ENCODE measurements at places on chromosomes 6 and 20.

GRCh38 chr6:148507774-148508173 lies 165.1 kb downstream of the SASH1 start:
- no peak for DNase-seq

DNA sequence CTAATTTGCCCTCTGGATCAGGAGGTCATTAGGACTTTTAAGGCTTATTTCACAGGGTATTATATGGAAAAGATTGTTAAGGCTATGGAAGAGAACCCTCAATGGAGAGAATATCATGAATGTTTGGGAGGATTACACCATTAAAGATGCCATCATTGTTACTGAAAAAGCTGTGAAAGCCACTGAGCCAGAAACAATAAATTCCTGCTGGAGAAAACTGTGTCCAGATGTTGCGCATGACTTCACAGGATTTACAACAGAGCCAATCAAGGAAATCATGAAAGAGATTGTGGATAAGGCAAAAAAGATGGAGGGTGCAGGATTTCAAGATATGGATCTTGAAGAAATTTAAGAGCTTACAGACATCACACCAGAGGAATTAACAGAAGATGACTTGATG lies 798.3 kb upstream of the SLC35B3 start:
- peak; percentile 19 for DNase-seq

DNA sequence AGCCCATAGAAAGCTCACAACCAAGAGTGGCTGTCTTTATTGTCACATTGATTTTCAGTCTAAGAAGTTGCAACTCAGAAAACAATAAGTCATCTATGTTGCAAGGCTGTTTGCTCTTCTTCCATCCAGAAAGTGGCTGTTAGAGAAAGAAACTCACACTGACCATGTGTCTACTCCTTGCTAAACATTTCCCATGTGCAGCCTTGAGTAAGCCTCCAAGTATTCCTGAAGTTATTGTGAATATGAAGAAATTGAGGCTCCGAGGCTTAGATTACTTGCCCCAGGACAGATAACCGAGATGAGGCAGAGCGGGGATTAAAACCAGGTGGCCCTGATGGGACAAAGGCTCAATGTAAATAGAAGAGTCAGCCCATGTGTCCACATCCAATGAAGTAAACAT lies 105.0 kb downstream of the SPTLC3 start:
- DNase-seq = no peak

GRCh38 chr20:46709459-46710152 lies at the start of gene SLC2A10:
Gene SLC2A10 (plus strand): TSS chr20:46709649. CDS start chr20:46709737, 88 bp downstream.
- no peak for DNase-seq

- no peak for DNase-seq
Measured at GRCh38 chr6:2396846-2397630, 151.6 kb upstream of the GMDS start.

DNA sequence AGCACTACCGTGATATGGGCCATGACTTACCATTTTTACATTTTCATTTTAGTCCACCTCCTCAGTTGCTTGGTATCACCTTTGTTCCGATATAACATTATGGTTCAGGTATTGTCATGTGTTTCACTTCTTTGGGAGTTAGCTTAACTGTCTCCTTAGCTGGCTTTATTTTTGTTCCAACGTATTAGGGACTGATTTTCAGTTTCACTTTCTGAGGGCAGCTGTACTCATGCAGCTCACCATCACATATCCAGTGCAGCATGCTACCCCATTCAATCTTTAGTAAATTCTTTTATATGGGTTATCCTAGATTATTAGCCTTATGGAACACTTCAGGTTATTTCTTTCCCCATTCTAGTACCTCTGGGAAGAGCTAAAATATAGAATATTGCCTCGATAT lies 362.2 kb upstream of the IRAK1BP1 start:
- DNase-seq = no peak

DNA sequence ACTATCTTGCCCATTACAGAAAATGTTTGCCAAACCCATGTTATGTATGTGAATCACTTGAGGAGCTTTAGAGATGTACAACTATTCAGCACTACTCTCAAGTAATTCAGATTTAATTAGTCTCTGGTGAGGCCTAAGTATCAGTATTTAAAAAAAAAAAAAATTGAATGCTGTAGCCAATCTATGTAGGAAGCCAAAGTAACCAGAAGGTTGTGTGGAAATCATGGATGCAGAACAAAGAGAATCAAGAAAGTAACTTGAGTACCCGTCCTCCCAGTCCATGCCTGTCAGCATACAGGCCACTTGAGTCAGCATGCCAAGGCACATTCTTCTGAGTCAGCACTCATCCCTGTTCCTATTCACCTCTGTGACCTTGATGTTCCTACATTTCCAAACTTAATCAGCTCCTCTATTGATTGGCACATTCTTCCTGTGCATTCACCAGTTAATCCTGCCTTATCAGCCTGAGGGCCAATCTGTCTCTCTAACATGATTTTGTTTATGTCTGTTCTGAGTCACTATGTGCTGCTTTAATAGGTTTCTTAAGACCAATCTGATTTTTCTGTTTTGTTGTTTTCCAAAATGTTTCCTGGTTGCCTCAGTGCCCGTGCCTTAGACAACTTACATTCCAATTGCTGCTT lies 165.6 kb downstream of the KCNQ5 start:
- peak; percentile 12 for DNase-seq

DNA sequence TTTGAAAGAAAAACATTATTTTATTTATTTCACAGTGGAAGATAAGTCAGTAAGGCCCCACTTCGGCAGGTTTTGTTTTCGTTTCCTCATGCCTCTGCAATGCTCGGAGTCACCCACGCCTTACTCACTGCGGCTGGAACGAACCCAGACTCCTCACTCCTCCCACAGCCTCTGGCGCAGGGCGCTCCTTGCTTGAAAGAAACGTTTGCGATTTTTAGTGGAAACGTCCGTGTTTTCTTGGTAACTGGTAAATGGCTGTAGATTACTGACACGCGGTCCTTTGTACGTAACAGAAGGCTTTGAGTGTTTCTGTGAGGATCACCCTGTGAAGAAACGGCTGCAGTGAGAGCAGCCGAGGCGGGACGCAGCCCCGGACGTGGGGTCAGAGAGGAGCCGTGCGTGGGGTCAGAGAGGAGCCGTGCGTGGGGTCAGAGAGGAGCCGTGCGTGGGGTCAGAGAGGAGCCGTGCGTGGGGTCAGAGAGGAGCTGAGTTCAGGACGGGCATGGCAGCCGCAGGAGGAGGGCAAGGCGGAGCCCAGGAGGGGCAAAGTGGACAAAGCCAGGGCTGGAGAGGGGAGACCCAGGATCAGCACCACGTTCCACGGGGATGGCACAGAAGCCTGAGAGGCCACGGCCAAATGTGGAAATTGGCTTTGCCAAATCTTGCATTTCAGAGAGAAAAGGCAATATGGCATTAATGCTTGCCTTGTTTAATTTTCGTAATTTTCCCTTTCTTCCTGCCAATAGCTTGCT lies 198.6 kb upstream of the THBS2 start:
- DNase-seq = no peak

DNA sequence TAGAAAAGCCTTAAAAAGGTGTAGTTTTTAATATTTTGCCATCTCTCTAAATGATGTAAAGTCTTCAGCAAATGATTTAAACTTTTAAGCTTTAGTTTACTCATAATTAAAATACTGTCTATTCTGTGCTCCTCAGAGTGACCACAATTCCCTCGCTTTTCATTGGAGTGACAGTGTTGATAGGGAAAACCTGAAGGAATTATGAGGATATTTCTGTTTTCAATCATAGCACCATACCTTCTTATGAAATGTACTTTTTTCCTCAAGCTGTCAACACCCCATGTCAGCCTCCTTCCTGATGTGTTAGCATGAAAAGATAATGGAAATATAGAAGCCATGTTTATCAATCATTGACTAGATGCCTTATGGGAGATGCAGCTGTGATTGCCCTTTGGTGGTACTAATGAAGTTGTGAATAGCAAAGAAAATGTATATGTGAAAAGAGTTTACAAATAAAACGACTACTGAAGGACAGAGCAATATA lies 145.4 kb upstream of the EYS start:
- DNase-seq = no peak

DNA sequence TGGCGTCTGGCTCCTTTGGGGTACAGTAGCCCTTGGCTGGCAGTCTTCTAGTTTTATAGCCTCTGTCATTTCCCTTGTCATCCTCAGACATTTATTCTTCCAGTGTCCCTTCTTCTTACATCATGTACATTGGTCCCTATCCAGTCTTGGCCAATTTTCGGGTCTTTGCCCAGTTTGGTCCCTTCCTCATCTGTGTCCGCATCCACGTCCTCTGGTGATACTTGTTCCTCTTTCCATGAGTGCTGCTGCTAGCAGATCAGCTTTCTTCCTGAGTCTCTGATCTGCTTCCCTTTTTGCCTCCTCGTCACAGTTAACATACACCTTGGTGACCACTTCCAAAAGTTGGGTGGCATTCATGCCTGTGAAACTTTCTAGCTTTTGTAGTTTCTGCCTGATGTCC lies 86.2 kb upstream of the GPR6 start:
- DNase-seq = no peak

DNA sequence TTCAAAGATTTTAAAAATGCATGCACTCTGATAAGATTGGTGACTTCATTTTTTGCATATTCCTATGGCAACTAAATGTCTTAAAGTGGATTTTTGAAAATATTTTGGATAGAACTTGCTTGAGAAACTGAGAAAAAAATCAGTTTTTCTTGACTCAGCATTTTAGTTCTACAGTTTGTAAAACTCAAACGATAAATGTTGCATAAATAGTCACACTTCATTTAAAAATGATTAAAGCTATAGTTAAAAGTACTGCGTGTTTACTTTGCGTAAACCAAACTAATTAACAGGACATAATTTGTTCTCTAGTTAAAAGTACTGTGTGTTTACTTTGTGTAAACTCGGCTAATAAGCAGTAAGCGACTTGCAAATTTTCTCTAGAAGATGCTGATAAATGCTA lies 28.3 kb upstream of the MEI4 start:
- no peak for DNase-seq

- DNase-seq = peak; percentile 47
Measured at GRCh38 chr6:45959534-45960145, 56.0 kb downstream of the CLIC5 start.

- no peak for DNase-seq
Measured at GRCh38 chr6:128806261-128806660, 76.7 kb upstream of the LAMA2 start.

DNA sequence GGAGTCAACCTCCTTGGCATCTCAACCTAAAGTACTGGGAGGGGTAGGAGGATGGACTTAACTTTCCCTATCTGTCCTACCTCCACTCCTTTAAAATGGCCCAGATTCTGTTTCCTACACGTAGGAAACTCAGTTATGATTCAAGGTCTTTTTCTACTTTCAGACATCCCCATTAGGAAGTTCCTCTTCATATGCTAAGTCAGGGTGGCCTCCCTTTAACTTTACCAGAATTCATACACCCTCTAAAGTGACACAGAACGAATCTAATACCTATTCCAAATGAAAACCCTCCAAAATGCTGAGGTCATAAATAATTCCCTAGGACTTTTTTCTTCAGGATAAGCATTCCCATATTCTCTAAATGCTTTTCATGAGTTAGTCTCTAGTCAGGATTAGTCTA lies 15.6 kb downstream of the ARG1 start:
- no peak for DNase-seq

DNA sequence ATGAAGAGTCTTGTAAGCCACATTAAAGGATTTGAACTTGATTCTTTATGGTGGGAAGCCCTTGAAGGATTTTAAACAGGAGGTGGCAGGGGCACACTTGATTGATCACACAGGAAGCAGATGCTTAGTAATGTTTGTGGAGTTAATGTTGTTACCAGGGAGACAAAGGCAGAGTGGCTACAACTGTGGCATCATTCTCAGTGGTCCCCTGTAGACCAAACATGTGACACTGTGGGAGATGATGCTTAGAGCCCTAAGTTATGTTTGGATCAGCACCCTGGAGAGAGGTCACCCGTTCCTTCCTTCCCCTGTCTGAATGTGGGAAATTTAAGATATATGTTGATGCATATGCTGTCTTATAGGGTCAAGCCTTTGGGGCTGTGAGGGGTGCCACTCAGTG lies 53.2 kb downstream of the EIF2S2 start:
- peak; percentile 49 for DNase-seq

DNA sequence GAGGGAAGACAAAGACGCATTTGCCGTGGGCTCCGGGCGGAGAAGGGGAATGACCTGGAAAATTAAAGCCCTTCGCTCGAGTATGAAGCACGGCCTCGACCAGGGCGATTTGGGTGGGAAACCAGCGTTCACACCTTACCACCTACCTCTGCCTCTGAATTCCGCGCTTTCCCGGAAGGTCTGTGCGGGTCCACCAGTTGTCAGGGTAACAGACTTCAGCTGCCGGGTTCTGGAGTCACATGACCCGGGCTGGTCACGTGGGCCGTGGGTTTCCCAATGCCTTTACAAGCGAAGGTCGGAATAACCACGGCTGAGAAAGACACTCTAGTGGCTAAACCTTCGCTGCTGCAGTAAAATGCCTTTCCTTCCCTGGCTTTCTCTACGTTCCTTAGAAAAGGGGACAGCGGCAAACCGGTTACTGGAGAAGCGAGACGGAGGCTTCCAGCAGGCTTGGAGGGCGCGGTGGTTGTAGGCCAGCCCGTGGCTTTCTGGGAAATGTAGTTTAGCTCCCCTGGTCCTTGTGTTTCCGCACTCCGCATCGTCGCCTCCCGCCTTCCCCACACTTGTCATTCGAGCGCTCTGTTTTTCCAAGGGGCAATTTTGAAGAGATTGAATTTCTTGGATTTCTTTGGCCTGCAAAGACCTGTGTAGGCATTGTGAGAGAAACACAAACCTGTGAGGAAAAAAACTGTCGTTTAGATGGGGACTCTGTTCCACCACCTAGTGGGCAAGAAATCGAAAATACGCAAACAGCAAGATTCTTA lies at the start of gene CEP162:
CEP162 (minus strand) TSS at position 210 of the 764 bp plus-strand sequence. CDS start 1,250 bp downstream, outside the sequence.
- peak; percentile 88 for DNase-seq

- DNase-seq = no peak
Measured at GRCh38 chr6:151478670-151479069, 15.1 kb upstream of the CCDC170 start.

DNA sequence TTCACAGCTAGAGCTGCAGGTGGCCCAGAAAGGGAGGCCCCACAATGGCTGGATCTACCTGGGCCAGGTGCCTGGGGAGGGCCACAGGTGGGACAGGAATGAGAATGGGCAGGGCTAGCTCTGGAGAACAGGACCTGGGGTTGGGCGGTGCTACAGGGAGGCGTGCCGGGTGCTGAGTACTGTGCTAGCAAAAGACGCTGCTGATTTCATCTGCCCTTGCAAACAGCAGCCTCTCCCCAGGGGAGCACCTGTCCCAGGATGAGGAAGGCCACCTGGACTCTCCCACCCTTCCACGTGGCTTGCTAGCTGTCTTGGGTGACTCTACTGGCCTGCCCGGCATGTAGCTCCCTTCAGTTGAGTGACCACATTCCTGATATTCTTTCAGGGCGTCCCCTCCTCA lies 6.6 kb upstream of the YTHDF1 start:
- DNase-seq = no peak
